ENCODE measurements at places on chromosomes 6 and 20.

DNA sequence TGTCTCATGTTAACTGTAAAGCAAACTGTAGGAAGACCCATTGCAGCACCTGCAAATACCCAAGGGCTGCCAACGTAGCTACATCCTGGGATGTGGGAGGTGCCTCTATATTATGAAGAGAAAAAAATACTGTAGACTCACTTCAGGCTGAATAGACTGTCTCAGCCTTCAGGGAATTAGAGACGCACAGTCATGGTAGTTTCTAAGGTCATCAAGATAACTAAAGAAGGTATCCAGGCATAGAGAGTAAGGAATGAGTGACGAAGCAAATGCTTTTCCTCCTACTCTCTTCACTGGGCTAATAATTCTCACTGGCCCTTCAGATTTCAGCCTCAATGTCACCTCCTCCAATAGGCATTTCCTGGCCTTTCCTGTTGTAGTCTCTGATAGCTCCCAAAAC lies 121.6 kb upstream of the ECI2 start:
- DNase-seq = no peak

GRCh38 chr20:9148291-9148690 lies 79.4 kb downstream of the PLCB4 start:
- no peak for DNase-seq

DNA sequence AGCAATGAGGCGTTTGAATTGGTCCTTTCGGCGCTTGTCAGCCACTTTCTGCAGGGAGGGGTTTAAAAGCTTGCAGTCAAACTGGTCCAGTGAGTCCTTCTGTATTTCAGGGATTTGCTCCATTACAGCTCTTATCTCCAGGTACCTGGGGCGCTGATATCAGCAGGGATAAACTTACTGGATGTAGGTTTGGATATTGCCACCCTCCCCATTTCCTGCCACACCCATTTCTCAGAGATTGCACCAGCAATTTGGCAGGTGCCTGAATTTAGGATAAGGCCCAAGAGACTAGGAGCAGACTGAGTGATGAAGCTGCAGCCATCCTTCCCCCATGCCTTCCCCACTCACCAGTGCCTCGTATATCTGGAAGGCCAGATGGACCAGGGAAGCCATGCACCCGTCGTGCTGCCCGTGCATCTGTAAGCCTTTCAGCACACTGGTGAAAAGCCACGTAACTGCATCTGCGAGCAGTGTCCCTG lies 7.6 kb downstream of the POLR1C start:
- no peak for DNase-seq

DNA sequence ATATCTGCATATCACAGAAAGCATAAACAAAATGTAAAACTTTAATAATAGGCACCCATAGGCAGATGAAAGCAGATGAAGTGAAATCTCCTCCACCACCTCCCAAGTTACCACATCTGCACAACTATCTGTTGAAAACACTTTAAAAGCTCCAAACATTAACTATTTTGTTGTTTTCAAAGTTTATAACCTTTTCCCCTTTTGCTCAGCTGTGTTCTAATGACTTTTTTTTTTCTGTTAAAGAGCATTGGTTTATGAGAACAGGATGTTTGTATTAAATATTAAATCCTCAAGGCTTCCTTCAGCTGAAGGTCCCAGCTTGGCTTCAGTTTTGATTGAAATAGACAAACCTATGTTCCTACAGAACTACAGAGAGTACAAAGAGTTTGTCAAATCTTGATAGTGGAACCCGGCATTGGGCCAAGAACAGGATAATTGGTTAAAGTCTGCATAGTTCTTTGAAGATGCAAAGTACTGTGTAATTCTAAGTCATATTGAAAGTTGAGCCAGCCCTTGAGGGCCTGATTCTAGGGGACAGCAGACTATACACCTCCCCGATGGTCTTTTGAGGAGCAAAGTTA lies 255.1 kb upstream of the JAG1 start:
- no peak for DNase-seq

DNA sequence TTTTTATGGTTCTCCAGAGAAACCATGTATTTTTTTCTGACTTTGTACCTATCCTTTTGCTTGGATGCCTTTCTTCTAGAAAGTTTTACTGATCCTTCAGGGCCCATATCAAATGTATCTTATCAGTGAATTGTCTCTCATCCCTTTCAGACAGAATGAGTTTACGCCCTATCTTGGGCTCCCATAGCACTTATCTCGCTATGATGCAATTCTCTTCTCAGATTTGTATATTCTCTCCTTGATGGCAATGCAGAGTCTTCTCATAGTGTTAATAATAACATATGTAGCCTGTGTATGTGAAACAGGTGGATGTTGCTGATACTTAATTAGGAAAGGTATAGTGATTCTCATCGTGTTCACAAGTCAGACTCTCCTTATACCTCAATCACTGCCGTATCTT lies 336.2 kb downstream of the UTRN start:
- no peak for DNase-seq

- DNase-seq = peak; percentile 59
These were observed 8.7 kb upstream of the GMEB2 start for GRCh38 chr20:63635431-63636141.

- DNase-seq = no peak
These were observed 234.9 kb downstream of the OGFRL1 start for GRCh38 chr6:71523548-71523947.

- no peak for DNase-seq
These were observed 4.8 kb downstream of the PPP1R10 start for GRCh38 chr6:30612213-30612612.

DNA sequence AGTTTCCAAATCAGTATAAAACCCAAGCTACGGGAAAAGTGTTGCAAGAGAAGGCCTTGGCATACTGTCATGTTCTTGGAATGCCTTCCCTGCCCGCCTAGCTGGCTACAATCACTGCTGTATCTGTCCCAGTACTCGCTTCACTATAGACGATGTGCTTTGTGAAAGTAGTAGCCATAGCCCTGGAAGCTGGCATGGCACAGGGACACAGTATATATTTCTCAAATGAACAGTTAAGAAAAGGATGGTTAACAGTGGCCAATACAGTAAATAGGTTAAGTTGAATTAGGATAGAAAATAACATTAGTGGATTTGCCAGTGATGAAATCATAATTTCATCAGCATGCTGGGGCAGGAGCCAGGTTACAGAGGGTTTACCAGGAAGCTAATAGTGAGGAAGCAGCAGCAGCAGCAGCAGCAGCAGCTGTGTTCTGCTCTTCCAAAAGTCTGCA lies 499.3 kb downstream of the CDKAL1 start:
- DNase-seq = no peak

DNA sequence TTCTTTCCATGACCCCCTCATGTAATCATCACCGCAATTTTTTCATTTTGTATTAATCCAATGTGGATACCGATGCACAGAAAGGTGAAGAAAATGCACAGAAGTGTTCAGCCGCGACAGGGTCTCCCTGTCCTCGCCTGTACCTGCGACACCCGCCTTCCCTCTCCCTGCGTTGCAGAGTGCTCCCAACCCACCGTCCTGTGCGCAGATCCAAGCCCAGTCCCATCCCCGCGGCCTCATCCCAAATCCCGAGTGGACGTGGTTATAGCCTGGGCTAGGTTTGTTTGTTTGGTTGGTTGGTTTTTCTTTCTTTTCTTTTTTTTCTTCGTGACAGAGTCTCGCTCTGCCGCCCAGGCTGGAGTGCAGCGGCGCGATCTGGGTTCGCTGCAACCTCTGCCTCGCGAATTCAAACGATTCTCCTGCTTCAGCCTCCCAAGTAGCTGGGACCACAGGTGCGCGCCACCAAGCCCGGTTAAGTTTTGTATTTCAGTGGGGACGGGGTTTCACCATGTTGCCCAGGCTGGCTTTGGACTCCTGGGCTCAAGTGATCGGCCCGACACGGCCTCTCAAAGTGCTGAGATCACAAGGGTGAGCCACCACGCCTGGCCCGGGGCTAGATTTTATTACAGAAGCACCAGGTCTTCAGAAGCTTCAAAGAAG lies 536 bp upstream of the RAET1G start:
- DNase-seq = no peak

DNA sequence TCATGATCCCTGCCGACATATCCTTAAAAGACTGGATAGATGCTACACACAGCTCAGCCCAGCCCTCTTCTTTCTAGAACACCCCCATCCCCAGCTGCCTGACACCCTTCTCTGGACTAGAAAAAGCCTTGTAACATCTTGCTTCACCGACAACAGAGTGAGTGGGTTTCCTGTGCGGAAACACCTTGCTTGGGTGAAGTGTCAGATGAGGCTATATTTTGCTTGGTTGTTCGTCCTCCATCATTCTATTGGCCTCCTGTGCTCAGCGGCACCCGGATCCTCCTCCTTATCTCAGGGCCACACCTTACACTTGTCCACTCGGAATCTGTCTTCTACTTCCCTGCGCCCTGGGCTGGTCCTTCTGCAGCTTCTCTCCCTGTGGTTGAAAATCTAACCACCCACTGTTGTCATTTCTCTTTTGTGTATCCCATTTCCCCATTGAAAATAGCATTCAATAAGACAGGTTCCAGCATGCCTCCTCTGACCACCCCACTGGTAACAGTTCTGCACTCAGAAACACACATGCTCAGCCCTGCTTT lies 101.3 kb upstream of the MLN start:
- DNase-seq = peak; percentile 21

GRCh38 chr20:2280082-2280481 lies 15.7 kb upstream of the TGM3 start:
- DNase-seq = no peak

DNA sequence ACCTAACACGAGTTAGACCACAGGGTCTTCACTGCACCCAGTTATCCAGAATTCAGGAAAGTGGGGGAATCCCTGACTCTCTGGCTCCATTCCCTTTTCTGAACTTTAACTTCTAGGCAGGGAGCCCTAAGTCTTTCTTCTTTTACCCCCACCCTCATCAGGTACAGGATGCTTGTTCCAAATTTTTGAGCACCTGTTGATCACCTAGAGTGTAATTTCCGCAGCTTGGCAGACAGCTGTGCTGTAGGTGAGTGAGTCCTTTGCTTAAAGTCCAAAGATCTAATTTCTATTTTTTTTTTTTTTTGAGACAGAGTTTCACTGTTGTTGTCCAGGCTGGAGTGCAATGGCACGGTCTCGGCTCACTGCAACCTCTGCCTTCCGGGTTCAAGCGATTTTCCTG lies 89.5 kb upstream of the AKIRIN2 start:
- no peak for DNase-seq

GRCh38 chr6:113505084-113505699 lies 352.0 kb upstream of the MARCKS start:
- no peak for DNase-seq

GRCh38 chr6:20280288-20280621 lies 68.0 kb upstream of the MBOAT1 start:
- no peak for DNase-seq

DNA sequence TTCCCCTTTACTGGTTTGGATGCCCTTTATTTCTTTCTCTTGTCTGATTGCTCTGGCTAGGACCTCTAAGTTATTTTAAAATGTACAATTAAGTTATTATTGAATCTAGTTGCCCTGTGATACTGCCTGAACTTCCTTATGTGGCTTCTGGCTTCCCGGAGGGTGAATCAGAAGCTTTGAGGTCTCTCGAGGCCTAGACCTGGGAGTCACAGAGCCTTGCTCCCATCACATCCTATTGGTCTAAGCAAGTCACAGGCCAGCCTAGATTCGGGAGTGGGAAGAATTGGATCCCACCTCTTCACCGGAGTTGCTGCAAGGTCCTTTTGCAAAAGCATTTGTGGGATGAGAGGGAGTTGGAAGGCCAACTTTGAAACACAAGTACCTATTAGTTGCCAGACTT lies 15.2 kb downstream of the BCAS4 start:
- DNase-seq = no peak

- DNase-seq = peak; percentile 34
These were observed 147.4 kb upstream of the OLIG3 start for GRCh38 chr6:137641474-137642077.

DNA sequence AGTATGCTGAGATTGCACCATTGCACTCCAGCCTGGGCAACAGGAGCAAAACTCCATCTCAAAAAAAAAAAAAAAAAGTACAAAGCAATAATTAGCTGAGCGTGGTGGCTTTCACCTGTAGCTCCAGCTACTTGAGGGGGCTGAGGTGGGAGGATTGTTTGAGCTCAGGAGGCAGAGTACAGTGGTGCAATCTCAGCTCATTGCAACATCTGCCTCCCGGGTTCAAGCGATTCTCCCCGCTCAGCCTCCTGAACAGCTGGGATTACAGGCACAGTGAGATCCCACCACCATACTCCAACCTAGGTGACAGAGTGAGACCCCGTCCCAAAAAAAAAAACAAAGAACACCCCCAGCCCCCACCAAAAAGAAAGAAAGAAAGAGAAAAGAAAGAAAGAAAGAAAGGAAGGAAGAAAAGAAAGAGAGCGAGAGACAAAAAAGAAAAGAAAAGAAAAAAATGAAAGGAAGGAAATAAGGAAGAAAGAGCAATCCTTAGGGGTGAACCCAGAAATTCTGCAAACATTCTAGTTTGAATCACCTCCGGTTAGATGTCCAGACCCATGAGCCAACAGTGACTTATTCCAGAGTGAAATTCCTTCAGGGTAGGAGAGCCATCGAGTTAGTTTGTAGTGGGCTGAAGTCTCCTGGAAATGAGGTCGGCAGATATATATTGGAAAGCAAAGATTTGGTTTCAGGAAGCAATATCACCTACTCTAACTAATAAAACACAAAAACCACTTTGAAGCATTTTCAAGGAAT lies 3.2 kb upstream of the RIPOR3 start:
- no peak for DNase-seq

Measured in stimulated activated CD8-positive, alpha-beta memory T cell treated with anti-CD3 and anti-CD28 coated beads, Interleukin-2, amount 100 ng/mL, for 1 hour (primary cell).